ENCODE measurements at places on chromosomes 6 and 20.

DNA sequence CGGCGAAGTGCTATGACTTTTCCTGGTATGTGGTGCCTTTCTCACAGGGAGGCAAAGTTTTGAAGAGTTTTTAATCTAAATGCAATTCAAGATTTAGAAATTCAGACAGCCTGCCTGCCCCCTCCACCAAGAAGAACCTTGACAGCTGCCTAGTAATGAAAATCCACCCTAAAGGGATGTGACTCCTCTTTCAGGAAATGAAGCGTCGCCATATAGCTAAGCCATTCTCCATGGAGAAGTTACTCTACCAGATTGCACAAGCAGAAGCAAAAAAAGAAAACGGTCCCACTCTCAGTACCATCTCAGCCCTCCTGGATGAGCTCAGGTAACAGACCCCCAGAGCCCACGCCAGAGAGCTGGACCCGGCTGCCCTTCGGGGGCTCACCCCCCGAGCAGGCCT lies 150.1 kb downstream of the DTNBP1 start:
- DNase-seq: peak; percentile 42

- peak; percentile 68 for DNase-seq
Measured at GRCh38 chr20:48926821-48927220, 5.3 kb downstream of the ARFGEF2 start.

GRCh38 chr20:25000268-25000801 lies 7.8 kb upstream of the APMAP start:
- no peak for DNase-seq

- no peak for DNase-seq
Measured at GRCh38 chr6:21171801-21172200, 421.8 kb upstream of the SOX4 start.

DNA sequence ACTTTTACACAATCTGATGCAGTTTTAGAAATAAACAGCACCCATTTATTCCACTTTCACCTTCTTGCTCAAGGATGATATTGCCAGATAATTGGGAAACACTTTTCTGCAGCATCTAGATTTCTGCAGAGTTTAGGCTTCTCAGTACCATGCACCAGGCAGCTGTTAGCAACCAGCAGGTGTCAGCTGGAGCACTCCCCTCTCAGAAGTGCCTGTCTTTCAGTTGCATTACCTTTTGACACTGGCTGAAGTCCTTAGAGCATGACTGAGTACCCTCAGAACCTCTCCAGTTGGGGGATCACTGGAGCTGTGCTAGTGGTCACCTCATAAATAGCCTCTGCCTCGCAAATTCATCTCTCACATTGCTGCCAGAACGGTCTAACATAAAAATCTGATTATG lies 91.2 kb downstream of the DNAH8 start:
- no peak for DNase-seq

DNA sequence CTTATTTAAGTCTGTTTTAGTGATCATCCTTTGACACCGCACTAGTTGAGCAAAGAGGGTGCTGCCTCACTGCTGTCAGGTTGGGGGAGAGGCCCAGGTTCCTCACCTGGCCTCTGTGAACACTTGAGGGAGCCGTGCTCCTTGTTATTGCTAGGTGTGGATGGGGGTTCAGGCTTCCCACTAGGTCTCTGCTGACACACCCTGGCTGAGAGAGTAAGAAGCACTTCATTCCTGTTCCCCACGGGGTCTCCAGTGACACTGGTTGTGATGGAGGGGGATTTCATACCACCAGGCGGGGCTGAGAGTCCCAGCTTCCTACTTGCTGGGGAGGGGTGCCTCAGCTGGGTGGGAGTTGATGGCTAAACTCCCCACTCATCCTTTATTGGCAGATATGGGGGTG lies 11.1 kb upstream of the NOTCH4 start:
- DNase-seq: no peak

- no peak for DNase-seq
Measured at GRCh38 chr6:81451787-81452186, 300.7 kb downstream of the TENT5A start.

- no peak for DNase-seq
Measured at GRCh38 chr6:79463621-79464050, 73.6 kb downstream of the LCA5 start.

- no peak for DNase-seq
Measured at GRCh38 chr20:13678944-13679343, 40.2 kb upstream of the TASP1 start.

- peak; percentile 29 for DNase-seq
Measured at GRCh38 chr6:158020272-158020711, 38.6 kb downstream of the SYNJ2 start.

GRCh38 chr6:165871571-165871970 lies 208.5 kb upstream of the PDE10A start:
- DNase-seq: no peak

DNA sequence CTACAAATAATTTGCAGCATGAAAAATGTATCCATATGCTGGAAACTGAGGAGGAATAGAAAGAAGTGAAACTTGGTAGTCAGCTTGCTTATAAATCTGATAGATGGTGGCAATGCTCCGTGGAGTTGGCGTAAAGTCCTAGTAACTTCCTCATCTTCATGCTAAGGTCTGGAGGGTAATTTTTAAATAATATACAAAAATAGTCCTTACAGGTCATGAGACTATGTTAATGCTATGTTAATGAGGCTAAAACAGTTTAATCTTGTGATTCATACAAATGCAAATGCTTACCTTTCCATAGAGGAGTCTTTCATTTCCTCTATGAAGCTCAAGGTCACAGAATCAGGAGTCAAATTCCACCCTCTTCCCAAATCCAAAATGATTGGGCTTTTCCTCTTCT lies 9.4 kb upstream of the CRIP3 start:
- peak; percentile 29 for DNase-seq
